ENCODE measurements at places on chromosomes 12 and 14.

GRCh38 chr14:93980456-93981201, 4.3 kb upstream of the ASB2 start:
- DNase-seq = no peak

GRCh38 chr12:131101703-131102492, 148.2 kb downstream of the ADGRD1 start:
- DNase-seq = no peak

GRCh38 chr12:119373001-119373400, 38.5 kb downstream of the CCDC60 start:
- DNase-seq = no peak

- DNase-seq = no peak
Measured at GRCh38 chr14:73802431-73803188, 49.0 kb upstream of the PTGR2 start.

DNA sequence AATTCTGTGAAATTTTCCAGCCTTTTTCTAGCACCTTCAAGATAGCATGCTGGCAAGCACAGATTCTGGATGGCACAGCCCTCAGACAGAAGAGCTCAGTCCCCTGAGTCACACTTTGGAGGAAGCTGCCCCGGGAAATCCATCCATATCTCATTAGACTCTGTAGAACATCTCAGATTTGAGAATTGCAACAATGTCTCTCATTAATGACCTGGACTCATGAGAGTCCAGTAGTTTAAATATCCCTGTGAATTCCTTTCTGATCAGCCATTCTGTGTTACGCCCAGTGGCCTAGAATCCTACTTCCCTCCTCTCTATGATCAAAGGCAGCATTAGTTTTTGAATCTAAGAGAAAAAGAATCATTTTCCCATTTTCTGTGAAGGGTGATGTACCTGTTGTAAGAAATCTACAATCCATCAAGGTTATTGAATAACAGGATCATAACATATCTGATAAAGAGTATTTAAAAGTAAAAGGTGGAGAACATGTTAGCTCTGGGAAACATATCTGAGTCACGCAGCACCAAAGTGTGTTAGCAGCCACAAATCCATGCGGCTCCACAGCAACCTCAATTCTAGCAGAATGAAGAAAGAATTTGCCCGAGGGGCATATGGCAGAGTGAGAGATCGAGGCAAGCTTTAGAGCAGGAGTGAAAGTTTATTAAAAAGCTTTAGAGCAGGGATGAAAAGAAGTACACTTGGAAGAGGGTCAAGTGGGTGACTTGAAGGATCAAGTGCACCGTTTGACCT, 855.6 kb upstream of the TMEM132C start:
- no peak for DNase-seq
